ENCODE measurements at places on chromosomes 6 and 20. TPM values are rescaled to one million over a fixed set of nuclear protein-coding genes. Genes with fewer than 3 reads are reported as not detected.
A peak's percentile ranks its signal among the peaks of the same experiment; 100 is the strongest.

Gene TMEM200A
- total RNA-seq = 44.2 TPM

Gene FOXC1
- 0.66 TPM for total RNA-seq

Gene MEI4
- total RNA-seq = not detected

Gene MAP3K7
- total RNA-seq = 29.8 TPM

Gene PARD6B
- total RNA-seq = 1.0 TPM

Gene C6orf163
- total RNA-seq = 1.8 TPM

Gene CDH26
- total RNA-seq = 0.50 TPM

Gene TP53TG5
- total RNA-seq = under 0.01 TPM

Gene GRIK2
- total RNA-seq = under 0.01 TPM

Gene MUCL3
- total RNA-seq = not detected

Gene WASF1
- 13.2 TPM for total RNA-seq

Gene LAMA4
- 494 TPM for total RNA-seq

Gene WFDC5
- total RNA-seq = not detected

Gene APOBEC2
- total RNA-seq = not detected

Gene KIAA0408
- 1.3 TPM for total RNA-seq

Gene TNFAIP3
- total RNA-seq = 7.8 TPM

Gene SOX18
- total RNA-seq = not detected

Gene PRR18
- not detected for total RNA-seq

- DNase-seq = peak; percentile 93
Observed at GRCh38 chr6:106084106-106084988, 1.8 kb upstream of the PRDM1 start.

GRCh38 chr20:23079926-23080325, 6.2 kb downstream of the CD93 start:
- DNase-seq = no peak

DNA sequence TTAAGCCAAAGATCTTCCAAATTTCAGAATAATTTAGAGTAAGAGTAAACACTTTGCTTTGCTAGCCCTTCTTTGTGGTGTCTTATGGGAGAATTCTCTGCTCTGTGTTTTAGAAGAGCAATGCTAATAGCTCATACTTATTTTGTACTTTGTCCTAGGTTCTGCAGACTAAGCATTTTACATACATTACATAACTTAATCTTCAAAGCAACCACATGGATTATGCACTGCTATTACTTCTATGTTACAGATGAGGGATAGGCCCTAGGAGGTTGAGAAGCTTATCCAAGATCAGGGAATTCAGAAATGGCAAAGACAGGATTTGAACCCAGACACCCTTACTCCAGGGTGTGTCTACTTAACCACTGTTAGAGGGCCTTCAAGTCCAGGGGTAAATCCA, 9.8 kb upstream of the CCDC170 start:
- no peak for DNase-seq

DNA sequence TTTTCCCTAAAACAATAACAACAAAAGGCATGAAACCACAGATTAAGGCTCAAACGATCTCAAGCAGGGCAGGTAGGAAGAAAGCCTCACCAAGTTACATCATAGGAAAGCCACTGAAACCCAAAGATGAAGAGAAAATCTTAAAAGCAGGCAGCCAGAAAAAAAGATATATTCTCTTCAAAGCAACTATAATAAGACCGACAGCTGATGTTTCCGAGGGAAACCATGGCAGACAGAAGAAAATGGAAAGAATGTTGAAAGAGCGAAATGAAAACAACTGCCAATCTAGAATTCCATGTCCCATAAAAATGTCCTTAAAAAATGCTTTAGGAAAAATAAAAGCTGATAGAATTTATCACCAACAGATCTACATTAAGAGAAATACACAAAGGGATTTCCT, 161.5 kb upstream of the THBS2 start:
- no peak for DNase-seq

- DNase-seq = no peak
Observed at GRCh38 chr6:149939909-149940671, 1.7 kb upstream of the ULBP2 start.

GRCh38 chr20:40680161-40680959, 8.7 kb downstream of the MAFB start:
- DNase-seq = no peak

DNA sequence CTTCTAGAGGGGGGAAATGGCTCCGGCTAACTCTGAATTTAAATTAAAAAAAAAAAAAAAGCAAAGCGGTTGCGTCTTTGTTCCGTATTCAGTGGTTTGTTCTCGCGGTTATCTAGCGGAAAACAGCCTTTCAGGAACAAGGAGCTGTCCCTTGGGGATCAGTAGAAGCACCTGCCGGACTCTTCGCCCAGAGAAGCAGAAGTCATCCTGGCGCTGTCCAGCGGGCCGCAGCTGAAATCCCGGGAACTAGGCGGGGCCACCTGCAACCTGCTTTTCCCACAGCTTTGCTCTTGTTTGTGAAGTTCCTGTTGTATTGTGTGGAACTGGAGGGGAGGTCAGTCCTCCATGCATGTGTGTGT, 43.9 kb upstream of the GJE1 start:
- DNase-seq = peak; percentile 48

DNA sequence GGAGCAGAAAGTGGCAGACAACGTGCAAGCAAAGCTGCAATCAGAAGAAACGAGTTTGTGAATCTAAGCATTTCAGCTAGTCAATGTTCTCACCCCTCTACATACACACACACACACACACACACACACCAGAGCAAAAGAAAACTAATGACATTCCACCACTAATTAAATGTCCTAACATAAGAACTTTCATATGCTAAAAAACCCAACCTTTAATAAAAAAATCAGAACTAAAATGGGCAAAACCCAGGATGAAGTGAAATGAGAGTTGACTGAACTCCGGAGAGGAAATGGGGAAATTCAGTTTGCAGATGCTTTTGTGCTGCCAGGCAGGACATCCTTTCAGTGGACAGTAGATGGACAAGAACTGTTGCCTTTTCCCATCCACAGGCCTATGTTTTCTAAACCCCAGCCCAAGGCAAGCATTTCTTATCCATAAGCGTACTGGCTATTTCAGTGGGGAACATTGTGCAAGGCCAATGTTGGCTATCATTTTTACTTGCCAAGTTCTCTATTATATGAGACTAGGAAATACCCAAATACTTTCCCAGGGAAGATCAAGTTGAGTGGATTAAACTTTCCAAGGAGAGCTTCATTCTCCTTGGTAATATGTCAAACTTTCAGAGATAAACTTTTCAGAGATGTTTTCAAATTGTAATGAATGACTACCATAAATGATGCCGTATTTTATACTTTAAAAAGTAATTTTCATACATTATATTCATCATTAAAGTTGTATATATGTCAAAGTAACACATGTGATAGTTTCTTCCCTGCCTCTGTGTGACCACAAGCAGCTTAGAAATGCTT, 27.3 kb downstream of the RIN2 start:
- peak; percentile 72 for DNase-seq

DNA sequence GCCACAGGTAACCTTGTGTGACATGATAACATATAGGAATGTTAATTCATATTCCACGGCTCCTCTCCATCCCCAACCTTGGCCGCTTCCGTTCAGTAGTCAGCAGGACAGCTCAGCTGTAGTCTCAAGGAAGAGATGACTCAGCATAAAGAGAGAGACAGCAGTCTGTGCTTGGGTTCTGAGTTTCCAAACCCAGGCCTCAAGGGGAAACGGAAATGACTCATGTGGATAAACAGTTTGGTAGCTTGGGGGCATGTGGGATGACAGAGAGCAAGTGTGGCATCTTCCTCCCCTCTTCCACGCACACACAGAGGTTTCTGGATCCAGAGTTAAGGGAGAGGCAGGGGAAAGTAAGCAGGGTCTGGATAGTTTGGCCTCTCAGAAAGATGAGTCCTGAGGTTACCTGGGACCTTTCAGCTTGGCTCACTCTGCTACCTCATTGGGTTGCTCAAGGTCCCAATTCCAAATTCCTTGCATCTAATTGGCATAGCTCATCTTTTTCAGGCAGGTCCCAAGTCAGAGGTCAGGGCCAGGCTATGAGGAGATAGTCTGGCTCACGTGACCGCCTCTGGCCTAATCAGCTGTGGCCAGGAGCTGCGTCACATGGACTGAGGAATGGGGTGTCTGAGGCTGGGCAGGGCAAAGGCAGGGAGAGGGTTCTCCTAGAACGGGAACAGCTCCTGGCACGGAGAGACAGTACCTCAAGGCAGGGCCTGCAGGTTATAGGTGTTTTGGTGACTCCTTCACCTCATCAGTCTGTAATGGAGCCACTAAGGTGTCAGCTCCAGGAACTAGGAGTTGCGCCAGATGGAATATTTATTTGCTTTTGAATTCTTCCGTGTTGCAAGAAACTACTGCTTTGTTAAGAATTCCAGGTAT, 36.5 kb upstream of the MLN start:
- DNase-seq = peak; percentile 95

DNA sequence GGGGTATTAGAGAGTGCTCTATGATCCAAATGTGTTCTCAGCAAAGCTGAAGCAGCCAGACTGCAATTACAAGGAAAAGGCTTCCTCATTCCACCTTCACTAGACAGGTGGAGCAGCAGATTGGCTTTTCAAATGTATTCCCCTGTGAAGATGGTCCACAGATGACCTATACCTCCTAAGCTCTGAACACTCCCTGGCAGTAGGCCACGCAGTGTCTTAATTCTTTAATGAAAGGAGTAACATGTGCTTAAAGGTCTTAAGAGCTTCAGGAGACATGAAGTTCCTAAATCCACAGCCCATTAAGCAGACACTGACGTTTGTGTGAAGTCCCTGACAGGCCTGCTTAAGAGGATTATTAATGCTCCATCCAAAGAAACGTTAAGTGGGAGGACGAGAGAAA, 138.9 kb upstream of the NUP153 start:
- no peak for DNase-seq

- DNase-seq = peak; percentile 30
Observed at GRCh38 chr6:30769853-30770524, 25.6 kb upstream of the IER3 start.

GRCh38 chr6:169132352-169132940, 121.2 kb downstream of the THBS2 start:
- DNase-seq = peak; percentile 83

GRCh38 chr6:141110481-141110880, 1022.2 kb upstream of the GJE1 start:
- peak; percentile 84 for DNase-seq

- no peak for DNase-seq
Observed at GRCh38 chr20:45067558-45067957, 33.4 kb downstream of the KCNS1 start.

DNA sequence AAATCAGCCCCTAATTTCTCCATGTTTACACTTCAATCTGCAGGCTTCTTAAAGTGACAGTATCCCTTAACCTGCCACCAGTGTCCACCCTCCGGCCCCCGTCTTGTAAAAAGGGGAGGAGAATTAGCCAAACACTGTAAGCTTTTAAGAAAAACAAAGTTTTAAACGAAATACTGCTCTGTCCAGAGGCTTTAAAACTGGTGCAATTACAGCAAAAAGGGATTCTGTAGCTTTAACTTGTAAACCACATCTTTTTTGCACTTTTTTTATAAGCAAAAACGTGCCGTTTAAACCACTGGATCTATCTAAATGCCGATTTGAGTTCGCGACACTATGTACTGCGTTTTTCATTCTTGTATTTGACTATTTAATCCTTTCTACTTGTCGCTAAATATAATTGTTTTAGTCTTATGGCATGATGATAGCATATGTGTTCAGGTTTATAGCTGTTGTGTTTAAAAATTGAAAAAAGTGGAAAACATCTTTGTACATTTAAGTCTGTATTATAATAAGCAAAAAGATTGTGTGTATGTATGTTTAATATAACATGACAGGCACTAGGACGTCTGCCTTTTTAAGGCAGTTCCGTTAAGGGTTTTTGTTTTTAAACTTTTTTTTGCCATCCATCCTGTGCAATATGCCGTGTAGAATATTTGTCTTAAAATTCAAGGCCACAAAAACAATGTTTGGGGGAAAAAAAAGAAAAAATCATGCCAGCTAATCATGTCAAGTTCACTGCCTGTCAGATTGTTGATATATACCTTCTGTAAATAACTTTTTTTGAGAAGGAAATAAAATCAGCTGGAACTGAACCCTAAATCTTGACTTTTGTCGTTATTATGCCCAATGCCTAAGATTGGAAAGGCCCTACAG, 4.5 kb downstream of the SOX4 start:
- peak; percentile 70 for DNase-seq

GRCh38 chr20:46060301-46060881, 29.4 kb downstream of the NCOA5 start:
- no peak for DNase-seq

- DNase-seq = no peak
Observed at GRCh38 chr20:43972692-43973091, 58.0 kb downstream of the TOX2 start.

- peak; percentile 82 for DNase-seq
Observed at GRCh38 chr20:8152183-8152582, 20.1 kb downstream of the PLCB1 start.

DNA sequence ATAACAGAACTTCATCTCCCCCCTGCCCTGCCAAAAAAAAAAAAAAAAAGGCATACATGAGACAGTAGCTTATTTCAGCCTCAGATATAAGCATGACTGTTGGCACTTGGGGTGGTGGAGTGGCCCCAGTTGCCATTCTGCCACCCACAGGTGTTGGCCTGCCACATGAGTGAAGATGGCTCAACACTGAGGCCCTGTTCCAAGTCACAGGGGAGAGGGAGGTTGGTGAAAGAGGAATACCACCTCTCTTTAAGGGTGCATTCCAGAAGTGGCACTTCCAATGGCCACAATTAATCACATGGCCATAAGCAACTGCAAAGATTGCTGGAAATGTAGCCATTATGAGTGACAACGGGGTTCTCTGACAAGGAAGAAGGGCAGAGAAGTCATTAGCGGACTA, 61.9 kb upstream of the JARID2 start:
- no peak for DNase-seq

DNA sequence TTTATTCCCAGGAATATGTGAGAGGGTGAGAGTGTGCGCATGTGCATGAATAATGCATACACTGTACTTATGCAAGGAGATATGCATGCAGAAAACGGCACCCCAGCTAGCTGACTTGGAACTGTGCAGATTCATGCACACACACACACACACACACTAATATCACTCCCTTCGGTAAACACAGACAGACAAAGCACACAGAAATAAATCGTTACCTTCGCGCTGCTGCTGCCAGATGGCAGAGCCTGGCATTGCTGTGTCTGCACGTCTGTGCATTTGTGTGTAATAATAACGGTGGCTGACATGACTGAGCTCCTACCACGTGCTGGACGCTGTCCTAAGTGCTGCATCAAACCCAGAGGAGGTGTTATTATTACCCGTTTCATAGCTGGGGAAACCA, 36.8 kb downstream of the PREX1 start:
- DNase-seq = peak; percentile 24

DNA sequence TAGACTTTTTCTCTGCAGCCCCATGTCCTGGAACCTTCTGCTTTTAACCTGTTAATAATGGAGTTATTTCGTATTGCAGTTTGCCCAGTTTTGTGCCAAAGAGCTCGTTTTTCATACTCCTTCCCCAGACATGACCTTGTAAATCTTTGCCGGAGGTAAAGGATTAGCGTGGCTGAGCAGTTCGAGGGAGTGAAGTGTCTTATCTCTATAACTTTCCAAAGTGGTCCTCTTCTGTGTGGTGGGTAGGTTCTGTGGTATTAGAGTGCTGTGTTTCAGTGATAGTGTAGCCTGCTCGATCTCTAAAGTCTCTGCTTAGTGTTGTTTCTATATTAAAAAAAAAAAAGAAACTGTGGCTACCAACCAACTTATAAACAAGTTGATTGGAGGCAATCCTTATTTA, 67.5 kb downstream of the FARS2 start:
- no peak for DNase-seq

- no peak for DNase-seq
Observed at GRCh38 chr6:23441808-23442461, 684.1 kb upstream of the NRSN1 start.

GRCh38 chr20:63501818-63502670, 3.2 kb upstream of the EEF1A2 start:
- DNase-seq = no peak

GRCh38 chr6:47170617-47170947, 128.4 kb upstream of the ADGRF1 start:
- no peak for DNase-seq

- no peak for DNase-seq
Observed at GRCh38 chr6:33905071-33905609, 101.3 kb upstream of the MLN start.
